ENCODE measurements at places on chromosomes 2 and 18.
A peak's percentile ranks its signal among the peaks of the same experiment; 100 is the strongest.

DNA sequence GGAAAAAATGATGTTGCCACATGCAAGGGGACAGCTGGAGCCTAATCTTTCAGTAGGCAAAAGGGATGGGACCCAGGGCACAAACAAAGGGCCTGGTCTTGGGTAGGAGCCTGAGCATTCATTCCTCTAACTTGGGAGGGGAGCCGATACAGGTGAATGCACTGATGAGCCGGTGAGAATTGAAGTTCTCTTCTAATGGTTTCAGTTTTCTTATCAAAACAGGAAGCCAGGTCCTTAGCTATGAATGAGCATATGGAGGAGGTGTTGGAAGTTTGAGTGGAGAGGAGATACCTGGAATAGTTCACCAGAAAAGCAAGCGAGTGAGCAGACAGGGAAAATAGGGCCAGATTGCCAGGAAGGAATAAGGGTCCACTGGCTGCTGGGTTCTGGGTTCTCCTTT, 10.1 kb downstream of the DPP4 start:
- DNase-seq, result no peak

DNA sequence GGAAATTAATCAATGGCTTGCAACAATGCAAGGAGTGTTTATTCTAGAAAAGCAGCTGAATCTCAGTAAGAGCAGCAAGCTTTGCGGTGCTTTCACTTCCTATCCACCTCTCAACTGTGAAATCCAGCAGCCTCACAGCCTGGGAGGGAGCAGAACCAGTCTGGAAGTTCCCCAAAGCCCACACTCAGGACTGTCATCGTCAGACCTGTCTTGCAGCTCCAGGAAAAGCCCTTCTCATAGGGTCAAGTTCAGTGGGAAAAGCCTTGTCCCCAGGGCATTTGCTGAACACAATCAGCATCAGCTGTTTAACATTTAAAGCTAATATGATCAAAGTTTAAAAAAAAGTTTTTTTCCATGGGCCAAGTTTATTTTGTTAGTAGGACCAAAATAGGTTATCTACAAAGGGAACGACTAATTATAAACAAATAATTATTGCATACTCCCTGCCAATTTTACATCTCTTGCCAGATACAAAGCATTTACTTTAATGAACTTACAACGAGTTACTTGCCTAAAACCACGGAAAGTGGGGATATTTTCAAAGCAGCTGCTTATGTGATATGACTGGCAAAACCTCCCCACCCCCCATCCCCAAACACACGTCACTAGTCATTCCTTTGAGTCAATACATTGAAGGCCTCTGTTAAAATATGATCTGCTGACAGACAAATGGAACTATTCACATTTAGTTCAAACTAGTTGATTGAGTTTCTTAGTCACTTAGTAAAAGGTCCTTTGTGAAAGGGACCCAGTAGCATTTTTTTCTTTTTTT, 36.8 kb downstream of the PARD6G start:
- no peak for DNase-seq

DNA sequence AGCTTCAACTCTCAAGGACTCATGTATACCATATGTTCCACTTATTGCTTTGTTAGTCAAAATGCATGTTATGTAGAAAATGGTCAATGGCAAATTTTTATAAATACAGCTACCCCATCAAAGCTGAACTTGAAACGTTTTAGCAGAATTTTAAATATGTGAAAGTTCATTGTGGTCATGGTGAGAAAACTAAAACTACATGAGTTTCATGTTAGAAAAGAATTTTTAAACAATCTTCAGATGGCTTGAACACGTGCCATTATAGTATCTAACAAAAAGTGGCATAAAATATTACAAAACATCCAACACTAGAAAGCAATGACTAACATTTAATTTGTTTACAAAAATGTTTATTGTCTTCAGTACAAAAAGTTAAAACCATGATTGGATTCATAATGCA, 246.0 kb upstream of the KCNJ3 start:
- no peak for DNase-seq

- no peak for DNase-seq
Measured at GRCh38 chr2:233250985-233251305, 528 bp upstream of the ATG16L1 start.

GRCh38 chr18:864872-865273, 39.8 kb upstream of the ADCYAP1 start:
- DNase-seq, result peak; percentile 84

DNA sequence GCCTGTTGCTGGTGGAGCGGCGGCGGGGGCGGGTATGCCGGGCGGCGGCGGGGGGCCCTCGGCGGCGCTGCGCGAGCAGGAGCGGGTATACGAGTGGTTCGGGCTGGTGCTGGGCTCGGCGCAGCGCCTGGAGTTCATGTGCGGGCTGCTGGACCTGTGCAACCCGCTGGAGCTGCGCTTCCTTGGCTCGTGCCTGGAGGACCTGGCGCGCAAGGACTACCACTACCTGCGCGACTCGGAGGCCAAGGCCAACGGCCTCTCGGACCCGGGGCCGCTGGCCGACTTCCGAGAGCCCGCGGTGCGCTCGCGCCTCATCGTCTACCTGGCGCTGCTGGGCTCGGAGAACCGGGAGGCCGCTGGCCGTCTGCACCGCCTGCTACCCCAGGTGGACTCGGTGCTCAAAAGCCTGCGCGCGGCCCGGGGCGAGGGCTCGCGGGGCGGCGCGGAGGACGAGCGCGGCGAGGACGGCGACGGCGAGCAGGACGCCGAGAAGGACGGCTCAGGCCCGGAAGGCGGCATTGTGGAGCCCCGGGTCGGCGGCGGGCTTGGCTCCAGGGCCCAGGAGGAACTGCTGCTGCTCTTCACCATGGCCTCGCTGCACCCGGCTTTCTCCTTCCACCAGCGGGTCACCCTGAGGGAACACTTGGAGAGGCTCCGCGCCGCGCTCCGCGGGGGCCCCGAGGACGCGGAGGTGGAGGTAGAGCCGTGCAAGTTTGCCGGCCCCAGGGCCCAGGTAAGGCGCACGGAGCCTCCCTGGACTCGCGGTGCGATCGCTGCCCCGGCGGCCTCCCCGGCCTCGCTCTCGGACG, 1.0 kb downstream of the ZCCHC2 start:
- peak; percentile 30 for DNase-seq

DNA sequence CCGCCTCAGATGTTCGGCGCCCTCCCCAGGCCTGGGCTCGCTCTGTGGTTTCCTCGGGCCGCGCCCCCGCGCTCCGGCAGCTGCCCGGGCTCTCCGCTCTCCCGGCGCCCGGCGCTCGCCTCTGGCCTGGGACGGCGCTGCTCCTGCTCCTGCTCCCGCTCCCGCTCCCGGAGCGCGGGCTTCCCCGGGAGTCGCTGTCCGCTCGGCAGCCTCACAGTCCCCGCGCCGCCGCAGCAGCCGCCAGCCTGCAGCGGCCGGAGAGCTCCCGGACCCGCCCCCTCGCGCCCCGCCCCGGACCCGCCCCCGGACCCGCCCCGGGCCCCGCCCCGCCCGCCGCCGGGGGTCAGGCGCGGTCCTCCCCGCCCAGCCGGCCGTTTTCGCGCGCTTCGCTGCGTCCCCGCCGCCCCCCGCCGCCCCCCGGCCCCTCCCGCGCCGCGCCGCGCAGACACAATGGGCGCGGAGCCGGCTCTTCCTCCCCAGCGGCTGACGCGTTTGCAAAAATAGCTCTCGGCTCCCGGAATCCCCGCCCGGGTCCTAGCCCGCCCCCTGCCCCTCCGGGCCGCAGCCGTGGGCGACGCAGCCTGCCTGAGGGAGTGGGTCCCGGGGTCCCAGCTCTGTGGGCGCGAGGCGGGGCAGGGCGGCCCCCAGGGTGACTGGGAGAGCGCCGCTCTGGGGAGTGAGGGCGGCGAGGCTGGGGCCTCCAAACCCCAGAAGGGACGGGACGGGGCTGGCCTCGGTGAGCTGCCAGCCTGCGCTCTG, at the start of gene ARL4C:
TSS of gene ARL4C (minus strand) at position 247 of the 759 bp plus-strand sequence. CDS start 495 bp downstream, outside the sequence.
- DNase-seq, result no peak

GRCh38 chr2:224085246-224085645, 46.2 kb upstream of the SERPINE2 start:
- DNase-seq, result no peak

- no peak for DNase-seq
Measured at GRCh38 chr2:231221761-231222160, 23.3 kb downstream of the ARMC9 start.

DNA sequence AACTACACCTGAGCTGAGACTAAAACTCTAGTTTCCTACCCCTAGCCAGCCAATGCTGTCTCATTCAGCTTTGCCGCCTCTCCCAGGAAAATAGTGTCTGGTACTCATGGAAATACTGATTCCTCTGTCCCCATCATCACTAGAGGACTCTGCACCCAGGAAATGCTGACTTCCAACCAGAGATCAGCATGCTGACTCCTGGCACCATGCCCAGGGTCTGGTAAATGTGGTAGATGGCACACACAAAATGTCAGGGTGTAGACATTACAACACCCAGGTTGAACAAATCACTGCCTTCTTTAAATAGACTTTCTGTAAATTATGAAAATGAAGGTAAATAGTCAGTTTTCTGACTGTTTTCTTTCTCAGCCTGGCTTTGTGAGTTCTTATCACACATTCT, 307.3 kb upstream of the CHAC2 start:
- DNase-seq, result no peak

DNA sequence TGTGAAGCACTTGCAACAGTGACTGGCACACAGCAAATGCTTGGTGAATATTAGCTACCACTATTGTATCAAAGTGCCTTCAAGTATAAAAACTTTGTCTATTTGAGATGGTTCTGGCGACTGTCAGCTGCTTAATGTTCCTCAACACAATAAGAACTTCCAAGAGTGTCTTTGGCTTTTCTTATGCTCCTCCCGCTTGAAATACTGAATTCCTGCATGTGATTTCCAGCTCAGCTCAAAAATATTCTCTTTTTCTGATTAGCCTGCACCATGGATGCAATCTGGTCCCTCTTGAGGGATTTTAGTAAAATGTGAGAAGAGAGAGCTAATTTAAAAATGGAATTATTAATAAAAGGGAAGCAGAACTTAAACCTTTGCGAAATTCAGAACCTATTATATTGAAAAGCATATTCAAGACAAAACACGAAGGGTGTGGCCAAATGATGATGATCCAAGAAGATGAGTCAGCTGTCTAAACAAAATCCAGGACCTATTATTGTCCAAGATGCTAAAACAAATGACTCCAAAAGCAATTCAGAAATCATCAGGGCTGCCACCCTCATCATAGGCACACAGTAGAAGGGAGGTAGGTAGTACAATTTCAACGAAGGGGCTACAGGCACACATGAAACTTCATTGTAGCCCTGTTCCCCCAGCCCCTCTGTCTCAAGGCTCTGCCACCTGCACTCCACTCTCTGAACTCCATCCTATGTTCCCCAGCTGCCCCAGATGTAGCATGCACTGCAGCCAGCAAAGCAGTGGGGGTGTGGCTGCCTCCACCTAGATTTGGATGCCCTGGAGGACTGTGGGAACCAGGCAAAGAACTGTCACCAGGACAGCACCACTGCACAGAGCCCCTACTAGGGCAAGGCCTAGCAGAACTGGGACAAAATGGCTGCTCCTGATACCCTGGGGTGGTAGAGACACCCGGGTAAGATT, 190.1 kb downstream of the ZNF385B start:
- no peak for DNase-seq

- DNase-seq, result no peak
Measured at GRCh38 chr18:35577045-35577848, 4.3 kb upstream of the GALNT1 start.

Data from Kasumi-1 (cell line).